ENCODE measurements at places on chromosomes 5 and 9.

DNA sequence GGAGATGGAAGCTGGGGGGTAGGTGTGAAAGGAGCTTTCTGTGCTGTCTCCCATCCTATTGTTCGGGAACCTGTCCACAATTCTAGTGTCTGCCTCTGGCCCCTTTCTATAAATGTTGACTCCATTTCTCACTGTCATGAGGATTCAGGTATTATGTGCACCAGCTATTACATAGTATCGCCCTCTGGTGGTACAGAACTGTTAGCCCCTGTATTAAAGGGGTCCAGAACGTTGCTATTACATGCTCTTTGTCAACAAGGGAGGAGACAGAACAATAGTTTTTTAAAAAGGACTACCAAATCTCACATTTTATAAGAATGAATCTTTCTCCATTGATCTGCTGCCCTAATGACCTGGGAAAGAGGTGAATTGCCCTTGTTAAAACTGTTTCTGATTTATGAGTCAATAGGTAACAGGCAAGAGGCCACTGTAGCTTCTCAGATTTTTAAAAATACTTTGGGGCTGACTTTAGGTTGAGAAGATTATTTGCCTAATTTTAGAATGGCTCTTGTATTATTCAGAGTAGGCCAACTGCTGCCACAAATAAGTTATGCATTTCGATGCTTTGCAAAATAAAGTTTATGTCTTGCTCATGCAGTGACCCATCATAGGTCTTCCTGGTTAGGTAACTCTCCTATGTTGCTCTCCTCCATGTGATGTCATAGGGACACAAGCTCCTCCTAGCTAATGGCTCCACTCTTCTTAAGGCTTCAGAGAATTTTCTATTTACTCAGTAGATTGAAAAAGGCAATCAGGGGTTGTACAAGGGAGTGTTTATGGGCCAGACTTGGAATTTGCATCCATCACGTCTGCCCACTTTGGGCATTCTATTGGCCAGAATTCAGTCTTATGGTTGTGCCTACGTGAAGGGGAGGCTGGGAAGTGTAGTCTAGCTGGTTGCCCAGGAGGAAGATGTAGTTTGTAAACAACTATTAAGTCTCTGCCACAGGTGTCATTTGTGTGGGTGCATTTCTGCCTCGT is 20.8 kb downstream of the DCANP1 start:
- DNase-seq, result peak; percentile 66

DNA sequence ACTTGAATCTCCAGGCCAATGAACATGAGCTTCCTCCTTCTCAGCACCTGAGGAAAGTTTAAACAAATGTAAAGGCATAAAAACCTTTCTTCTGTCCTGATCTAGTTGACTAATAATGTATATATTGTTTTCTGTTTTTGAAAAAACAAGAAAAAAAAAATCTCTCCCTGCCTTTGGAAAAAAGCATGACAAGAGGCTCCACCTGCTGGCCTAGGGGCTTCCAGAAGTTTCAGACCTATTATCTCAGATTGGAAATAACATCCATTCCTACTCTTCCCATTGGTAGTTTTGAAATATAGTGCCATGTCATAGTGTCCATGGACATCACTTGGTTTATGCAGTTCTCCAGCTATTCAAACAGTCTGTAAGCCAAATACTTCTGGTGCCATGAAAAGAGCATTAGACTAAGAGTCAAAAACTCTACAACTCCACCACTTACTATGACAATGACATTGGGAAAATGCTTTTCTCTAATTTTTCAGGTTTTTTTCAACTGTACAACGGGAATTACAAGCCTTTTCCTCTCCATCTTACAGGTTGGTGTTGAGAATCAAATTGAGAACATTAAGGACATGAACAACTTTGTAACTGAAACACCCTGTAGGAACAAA is 409.6 kb upstream of the MPDZ start:
- no peak for DNase-seq

DNA sequence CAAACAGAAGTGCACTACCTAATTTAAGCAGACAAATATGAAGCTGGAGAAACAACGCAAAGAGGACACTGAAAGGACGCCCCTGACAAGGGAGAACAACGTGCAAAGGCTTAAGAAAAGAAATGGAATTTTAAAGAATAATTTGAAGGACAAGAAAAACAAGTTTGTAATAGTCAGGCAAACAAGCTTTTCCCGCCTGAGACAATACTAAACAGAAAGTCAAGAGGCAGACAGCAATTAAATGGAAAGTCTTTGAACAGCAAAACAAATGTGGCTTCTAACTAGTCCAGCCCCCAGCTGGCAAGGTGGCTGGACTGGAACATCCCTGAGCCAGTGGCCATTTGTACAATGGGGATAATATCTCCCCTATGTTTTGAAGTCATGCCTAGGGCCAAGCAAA is 63.3 kb downstream of the SIL1 start:
- no peak for DNase-seq

- no peak for DNase-seq
These were observed 16.4 kb downstream of the SUB1 start for GRCh38 chr5:32601623-32602295.

GRCh38 chr9:14207352-14207995 is 106.5 kb downstream of the NFIB start:
- no peak for DNase-seq

DNA sequence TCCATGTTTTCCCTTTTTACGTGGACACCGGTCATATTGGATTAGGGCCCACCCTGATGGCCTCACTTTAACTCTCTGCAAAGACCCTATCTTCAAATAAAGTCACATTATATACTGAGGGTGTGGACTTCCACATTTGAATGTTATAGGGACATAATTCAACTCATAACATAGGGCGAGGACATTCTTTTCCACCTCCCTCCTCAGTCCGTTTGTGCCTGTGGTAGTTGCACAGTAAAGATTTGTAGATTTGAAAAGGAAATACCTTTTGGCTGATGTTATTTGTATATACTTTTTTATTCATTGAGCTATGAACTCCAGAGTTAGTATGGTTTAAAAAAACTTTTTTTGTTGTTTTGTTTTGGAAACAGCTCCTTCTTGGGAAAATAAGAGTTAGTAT is 51.0 kb upstream of the DHFR start:
- no peak for DNase-seq

- peak; percentile 53 for DNase-seq
These were observed 646 bp downstream of the CARNMT1 start for GRCh38 chr9:75027187-75028107.

DNA sequence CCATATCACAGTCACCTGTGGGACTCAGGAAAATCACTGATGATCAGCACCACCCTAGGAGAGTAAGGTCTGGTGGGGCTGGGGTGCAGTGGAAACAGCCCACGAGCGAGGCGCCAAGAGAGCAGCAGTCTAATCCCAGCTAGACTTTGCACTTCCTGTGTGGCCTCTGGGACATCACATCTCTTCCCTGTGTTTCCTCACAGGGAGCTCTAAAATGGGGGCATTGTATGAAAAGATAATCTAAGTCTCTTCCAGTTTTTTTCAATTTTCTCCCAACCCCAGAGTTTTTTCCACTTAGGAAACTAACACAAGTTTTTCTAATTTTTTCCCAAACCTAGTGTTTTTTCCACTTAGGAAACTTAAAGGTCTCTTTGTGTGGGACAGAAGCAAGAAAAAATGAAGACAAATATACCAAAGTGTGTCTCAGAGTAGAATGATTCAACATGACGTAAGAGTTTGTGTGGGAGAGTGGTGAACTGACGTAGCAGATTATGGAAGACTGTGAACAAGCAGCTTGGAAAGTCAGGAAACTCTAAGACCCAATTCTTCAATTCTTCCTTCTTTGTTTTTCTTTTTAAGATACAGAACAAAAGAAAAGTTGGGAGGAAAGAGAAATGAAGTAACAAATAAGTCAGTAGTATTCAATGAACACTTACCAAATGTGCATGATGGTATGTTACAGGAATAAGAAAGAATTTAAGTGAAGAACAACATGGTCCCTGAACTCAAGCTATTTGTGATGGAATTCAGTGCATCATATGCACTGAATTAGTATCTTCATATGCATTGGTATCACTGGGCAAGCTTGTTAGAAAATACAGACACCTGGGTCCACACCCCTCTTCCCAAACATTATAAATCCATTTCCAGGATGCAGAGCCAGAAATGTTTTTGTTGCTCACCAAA is 51.3 kb downstream of the LHFPL2 start:
- DNase-seq, result peak; percentile 79

DNA sequence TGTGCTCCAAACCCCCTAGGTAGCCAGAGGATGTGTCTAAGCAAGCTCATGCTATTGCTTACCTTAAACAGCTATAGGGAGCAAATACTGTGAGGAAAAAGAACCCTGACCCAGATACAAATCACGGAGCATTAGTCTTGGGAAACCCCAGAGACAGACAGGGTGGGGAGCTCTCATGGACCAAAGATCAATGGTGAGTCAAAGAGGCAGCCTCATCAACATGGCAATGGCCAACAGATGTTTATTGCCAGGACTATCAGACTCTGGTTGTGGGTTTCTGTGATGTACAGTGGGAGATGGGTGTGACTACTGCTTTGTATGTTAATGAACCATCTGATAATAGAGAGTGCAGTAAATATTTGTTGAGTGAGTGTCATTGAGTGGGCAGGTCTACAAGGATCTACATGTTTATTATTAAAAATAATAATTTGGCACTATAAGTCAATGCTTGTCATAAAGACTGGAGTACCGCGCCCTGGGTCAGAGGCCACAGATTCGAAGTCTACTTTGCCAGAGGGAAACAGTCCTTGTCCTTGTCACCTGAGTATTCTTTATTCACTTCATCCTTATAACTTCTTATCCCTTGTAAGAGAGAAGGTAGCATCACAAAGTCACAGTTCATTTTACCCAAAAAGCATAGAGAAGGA is 56.5 kb upstream of the RAI14 start:
- no peak for DNase-seq

DNA sequence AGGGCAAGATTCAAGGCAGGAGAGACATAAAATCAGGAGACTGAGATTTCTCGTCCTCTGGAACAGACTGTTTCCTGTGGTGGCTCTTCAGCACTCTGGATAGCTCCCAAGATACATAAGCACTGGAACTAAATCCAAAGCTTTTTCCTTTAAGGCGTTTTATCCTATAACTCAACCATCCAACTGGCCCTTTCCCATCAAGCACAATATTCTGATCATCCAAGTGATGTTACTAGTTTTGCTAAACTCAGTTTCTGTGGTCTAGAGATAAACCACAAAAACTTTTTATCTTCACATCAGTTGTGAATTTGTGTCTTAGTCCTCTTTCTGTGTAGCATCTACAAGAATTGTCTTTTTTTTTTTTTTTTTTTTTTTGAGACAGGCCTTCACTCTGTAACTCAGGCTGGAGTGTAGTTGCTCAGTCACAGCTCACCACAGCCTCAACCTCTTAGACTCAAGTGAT is 299.4 kb downstream of the COX7C start:
- DNase-seq, result peak; percentile 7

DNA sequence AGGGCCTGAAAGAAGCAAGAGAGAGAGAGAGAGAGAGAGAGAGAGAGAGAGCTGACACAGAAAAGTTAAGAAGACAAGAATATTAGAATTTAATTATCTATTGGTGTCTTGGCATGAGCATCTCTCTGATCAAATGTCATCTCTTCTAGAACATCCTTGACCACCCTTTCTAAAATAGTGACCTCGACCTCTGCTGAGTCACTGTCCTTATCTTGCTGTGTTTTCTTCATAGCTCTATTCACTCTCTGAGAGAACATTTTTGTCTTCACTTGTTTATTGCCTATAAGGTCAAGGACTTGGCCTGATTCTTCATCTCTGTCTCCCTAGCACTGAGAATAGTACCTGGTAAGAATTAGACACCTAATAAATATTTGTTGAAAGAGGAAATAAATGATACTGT is 383.8 kb upstream of the RPS23 start:
- DNase-seq, result no peak

DNA sequence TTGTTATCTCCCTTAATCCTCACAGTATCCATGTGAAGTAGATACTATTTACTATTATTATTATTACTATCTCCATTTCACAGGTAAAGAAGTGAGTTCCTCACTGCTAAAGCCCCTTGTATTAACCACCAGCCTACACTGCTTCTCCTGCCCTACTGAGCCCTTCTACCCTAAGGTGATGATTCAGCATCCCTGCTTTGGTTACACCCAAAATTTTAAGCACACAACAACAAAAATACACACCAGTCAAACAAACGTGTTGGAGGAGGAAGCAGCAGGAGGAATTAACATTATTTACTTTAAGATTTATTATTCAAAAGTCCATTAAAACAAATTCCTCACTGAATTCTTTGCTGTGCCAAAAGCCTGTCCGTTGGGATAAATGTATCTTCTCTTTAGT is 370.2 kb upstream of the BRINP1 start:
- no peak for DNase-seq

DNA sequence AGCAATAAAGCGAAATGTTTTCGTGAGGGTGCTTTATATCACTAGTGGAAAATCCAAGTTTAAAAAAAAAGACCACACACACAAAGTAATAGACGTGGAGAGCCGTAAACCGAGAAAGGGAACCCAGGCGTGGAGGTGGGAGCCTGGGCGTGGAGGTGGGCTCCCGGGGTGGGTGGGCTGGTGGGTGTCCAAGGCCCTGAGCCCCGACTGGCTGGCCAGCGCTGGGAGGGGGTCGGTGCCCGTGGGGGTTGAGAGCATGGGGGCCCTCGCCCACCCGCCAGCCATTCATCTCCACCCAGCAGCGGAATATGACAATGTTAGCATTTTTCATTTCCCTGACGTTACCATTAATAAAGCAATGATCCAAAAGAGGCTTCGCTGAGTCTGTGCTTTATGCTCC is 135.0 kb downstream of the MVB12B start:
- DNase-seq, result no peak

DNA sequence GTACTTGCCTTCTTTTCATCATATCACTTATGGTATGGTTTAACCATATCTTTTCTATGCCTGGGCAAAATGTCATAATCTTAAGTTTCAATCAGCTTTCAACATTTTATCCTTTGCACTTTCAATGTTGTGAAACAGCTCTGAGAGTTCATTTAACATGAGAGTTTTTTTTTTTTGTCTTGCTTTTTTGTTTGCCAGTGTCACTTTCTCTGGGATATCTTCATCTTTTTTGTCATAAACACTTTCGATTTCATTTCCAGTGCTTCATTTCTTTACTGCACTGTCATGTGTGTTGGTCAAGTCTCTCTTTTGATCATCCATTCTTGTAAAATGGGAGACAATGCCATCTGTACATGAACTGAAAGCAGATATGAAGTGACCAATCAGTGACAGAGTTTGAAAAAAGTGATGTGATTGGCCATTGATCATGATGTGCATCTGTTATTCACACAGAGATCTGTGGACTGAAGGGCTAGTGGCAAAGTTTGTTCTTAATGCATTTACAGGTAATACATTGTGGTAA is 7.5 kb upstream of the POU5F2 start:
- peak; percentile 39 for DNase-seq
